ENCODE measurements at places on chromosomes 2 and 18. TPM values are rescaled to one million over a fixed set of nuclear protein-coding genes. Genes with fewer than 3 reads are reported as not detected.

- no peak for DNase-seq
These were observed 937 bp downstream of the EGR4 start for GRCh38 chr2:73292316-73292905.

GRCh38 chr18:55579501-55580270 lies 8.3 kb downstream of the TCF4 start:
- DNase-seq: no peak

GRCh38 chr2:230910546-230911177 lies 14.4 kb downstream of the GPR55 start:
- no peak for DNase-seq

GRCh38 chr2:234288974-234289455 lies 207.9 kb downstream of the ARL4C start:
- DNase-seq: peak; percentile 54

UGT1A3 gene
- polyA plus RNA-seq: not detected

DNA sequence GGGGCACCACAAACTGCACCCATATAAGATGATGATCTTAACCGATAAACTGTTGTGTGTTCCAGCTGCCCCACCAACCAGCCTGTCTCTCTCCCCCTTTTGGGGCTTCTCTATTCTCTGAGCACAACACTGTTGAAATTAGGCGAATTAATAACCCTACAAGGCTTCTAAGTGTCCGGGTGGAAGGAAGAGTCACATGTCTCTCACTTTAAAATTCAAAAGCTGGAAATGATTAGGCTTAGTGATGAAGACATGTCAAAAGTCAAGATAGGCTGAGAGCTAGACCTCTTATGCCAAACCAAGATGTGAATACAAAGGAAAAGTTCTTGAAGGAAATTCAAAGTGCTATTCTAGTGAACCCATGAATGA lies 782.1 kb downstream of the MBD2 start:
- no peak for DNase-seq

TCF23 gene
- 0.05 TPM for polyA plus RNA-seq

GRCh38 chr2:102832789-102833188 lies 71.0 kb downstream of the TMEM182 start:
- no peak for DNase-seq
